ENCODE measurements at places on chromosomes 16 and 17.

DNA sequence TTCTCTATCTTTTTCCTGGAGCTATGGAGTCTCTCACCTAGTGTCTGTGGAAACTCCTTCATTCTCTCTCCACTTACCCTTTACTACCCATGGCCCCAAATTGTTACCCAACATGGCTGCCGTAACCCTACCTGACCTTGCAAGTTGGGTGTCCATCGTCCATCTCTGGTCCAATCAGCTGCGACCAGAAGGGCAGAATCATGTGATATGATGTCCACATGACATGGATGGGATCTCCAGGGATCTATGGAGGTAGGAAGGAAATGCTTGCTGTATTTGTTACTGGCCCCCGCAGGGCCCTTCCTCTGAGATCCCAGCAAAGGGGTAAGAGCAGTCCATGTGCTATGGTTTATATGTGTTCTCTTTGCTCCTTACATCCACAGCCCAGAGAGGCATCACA lies 8.0 kb upstream of the DRC7 start:
- H3K27ac ChIP-seq = no peak overlapping the region
- no peak overlapping the region for H3K4me3 ChIP-seq
- H3K4me1 ChIP-seq = peaks cover 5% of the 10 kb centered on the region
- H3K36me3 ChIP-seq = no peaks in the 10 kb centered on the region

DNA sequence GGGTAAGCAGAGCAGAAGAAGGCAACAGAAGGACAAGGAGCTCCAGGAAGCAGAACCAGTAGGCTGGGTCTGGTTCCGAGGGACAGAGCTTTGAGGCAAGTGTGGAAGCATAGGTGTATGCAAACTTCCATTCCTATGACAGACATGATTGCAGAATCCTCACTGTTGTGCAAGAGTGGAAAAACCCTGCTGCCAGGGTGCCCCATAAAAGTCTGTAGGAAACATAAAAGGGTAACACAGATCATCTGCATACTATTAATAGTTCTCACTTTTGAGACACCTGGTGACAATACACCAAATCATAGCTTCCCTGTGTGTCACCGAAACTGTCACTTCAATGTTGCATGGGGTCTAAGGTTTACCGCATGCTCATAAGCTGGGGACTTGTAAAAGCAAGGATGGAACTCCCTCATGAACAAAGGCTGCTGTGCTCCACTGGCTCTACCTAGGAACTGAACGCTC lies 39.7 kb downstream of the ARHGAP17 start:
- H3K27me3 ChIP-seq = no peaks in the 10 kb centered on the region
- no peak overlapping the region for H3K4me3 ChIP-seq
- peaks cover 23% of the 10 kb centered on the region for H3K4me1 ChIP-seq
- H3K36me3 ChIP-seq = peaks cover 52% of the 10 kb centered on the region

DNA sequence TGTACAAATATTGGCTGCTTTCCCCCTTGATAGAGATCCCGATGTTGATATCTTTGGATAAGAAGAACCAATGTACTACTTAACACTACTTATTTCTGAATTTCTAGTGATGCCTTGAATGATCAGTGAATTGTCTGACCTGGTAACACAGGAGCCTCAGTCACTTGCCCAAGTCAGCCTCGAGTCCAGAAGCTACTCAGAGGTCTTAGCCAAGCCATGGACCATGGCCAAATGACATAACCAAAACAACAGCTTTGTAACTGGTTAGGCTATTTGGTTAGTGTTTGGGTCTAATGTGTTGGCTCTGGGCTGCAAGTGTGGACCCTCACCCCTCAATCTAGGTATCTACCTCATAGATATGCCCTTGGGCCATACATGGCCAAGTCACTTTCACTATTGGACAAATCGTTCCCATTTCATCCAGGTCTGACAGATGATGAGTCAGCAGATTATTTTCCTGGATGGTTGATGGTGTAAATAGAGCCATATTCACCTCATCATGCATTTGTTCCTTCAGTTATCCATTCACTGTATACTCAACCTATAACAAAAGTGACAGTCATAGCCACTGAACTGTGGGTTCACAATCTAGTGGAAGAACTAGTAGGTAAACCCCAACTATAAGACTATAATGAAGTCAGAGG lies 3.5 kb downstream of the RBFOX1 start:
- peaks cover 12% of the 10 kb centered on the region for H3K4me1 ChIP-seq
- DNase-seq = no peak
- no peaks in the 10 kb centered on the region for H3K36me3 ChIP-seq
- no peak overlapping the region for H3K4me3 ChIP-seq
- H3K27me3 ChIP-seq = no peaks in the 10 kb centered on the region

GRCh38 chr17:42695500-42695899 lies 13.2 kb downstream of the CNTNAP1 start:
- H3K36me3 ChIP-seq = peaks cover 46% of the 10 kb centered on the region
- no peak overlapping the region for H3K27ac ChIP-seq
- DNase-seq = no peak

GRCh38 chr17:2053380-2054261 lies 1.3 kb upstream of the HIC1 start:
- H3K36me3 ChIP-seq = peaks cover 5% of the 10 kb centered on the region
- peak; percentile 84 for DNase-seq
- peaks cover 43% of the 10 kb centered on the region for H3K4me1 ChIP-seq
- peaks cover 58% of the 10 kb centered on the region for H3K27me3 ChIP-seq

GRCh38 chr16:53803998-53804397 lies 100.0 kb downstream of the FTO start:
- H3K36me3 ChIP-seq = no peaks in the 10 kb centered on the region
- H3K4me1 ChIP-seq = no peaks in the 10 kb centered on the region
- no peak overlapping the region for H3K4me3 ChIP-seq
- no peaks in the 10 kb centered on the region for H3K27me3 ChIP-seq

DNA sequence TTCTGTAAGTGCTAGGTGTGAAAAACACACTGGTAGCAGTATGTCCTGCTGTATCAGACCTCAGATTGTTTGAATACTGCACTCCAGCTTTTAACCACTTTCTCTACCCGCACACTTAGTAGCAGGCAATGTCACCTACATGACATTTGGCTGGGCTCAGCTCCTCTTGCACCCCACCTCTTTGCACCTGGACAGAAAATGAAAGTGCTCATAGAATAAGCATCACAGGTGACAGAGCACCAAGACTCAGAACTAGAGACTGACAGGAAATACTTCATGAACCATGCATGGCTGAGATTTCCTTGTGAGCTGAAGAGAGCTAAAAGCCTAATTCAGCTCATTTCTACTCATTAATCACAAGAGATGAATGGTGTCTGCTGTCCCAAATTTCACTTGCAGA lies 1014.2 kb upstream of the CDH8 start:
- H3K36me3 ChIP-seq = no peaks in the 10 kb centered on the region
- H3K4me3 ChIP-seq = no peak overlapping the region
- no peak for DNase-seq
- no peaks in the 10 kb centered on the region for H3K27me3 ChIP-seq
- no peak overlapping the region for H3K27ac ChIP-seq

DNA sequence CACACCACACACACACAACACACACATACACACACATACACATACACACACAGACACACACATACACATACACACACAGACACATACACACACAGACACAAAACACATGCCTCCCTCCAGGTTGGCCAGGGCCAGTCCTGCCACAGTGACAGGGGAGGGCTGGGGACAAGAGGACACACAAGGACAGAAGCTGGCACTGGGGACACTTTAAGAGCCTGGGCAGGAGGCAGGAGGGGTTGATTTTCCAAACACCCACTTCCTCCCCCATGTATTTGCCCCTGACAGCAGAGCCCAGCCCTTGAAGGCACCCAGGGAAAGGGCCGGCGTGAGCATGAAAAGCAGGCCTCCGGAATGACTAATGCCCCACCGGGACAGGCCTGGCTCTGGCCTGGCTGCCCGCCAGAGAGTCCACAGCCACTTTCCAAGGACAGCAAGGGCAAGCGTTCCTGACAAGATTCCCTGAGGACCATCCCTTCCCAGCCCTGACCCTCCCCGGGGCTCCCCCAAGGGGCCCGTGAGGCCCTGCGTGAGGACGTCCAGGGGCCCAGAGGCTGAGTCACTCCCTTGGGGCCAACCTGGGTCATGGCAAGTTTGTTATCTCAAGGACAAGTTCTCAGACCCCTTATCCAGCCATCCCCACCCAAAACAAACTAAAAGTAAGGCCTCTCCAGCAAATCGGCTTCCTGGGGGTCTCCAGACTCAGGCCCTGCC lies 235.6 kb downstream of the ZNF423 start:
- H3K36me3 ChIP-seq = peaks cover 21% of the 10 kb centered on the region
- no peaks in the 10 kb centered on the region for H3K27me3 ChIP-seq
- DNase-seq = peak; percentile 64
- peaks cover 25% of the 10 kb centered on the region for H3K4me1 ChIP-seq
- H3K27ac ChIP-seq = peak overlapping the region; percentile 31

GRCh38 chr16:57653936-57654335 lies 14.2 kb upstream of the ADGRG3 start:
- peaks cover 9% of the 10 kb centered on the region for H3K4me1 ChIP-seq
- no peaks in the 10 kb centered on the region for H3K36me3 ChIP-seq
- peaks cover 3% of the 10 kb centered on the region for H3K27me3 ChIP-seq
- H3K27ac ChIP-seq = no peak overlapping the region
- DNase-seq = no peak

GRCh38 chr17:9192010-9192409 lies 170.7 kb downstream of the NTN1 start:
- no peaks in the 10 kb centered on the region for H3K36me3 ChIP-seq
- no peak overlapping the region for H3K27ac ChIP-seq
- peaks cover 23% of the 10 kb centered on the region for H3K4me1 ChIP-seq
- no peak overlapping the region for H3K4me3 ChIP-seq

- peaks cover 11% of the 10 kb centered on the region for H3K4me1 ChIP-seq
- no peak for DNase-seq
- H3K36me3 ChIP-seq = no peaks in the 10 kb centered on the region
- no peak overlapping the region for H3K4me3 ChIP-seq
Observed at GRCh38 chr17:73787076-73788059, 143.1 kb upstream of the SDK2 start.

DNA sequence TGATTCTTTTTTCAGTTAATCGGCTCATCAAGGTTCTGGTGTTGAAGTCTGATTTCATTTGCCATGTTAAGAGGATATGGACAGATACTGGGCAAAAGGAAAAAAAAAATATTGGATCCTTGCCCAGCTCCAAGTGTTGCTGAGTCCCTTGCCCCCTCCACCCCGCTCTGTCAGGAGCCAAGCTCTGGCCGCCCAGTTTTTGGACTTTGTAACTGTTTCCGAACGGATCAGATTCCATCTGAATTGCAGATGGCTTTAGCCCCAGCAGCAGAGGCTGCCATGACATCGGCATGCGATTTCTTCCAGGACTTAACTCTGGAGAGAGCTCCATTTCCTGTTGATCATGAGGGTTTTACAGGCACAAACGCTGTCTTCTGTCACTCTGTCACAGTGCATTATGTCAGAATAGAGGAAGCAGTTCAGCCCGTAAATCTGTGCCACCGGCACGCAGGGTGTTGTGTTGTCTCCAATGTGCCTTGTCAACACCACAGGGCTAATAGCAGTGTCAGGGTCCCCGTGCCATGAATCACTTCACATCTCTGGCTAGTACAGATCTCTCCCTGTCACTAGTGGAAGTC lies 615.6 kb downstream of the MAF start:
- H3K27me3 ChIP-seq = no peaks in the 10 kb centered on the region
- H3K4me3 ChIP-seq = no peak overlapping the region
- peaks cover 29% of the 10 kb centered on the region for H3K4me1 ChIP-seq
- peak overlapping the region; percentile 77 for H3K27ac ChIP-seq
- no peaks in the 10 kb centered on the region for H3K36me3 ChIP-seq

GRCh38 chr17:64005734-64006167 lies 7.6 kb downstream of the PRR29 start:
- peak overlapping the region; percentile 92 for H3K27ac ChIP-seq
- DNase-seq = no peak
- H3K27me3 ChIP-seq = no peaks in the 10 kb centered on the region

- H3K27me3 ChIP-seq = no peaks in the 10 kb centered on the region
- no peak for DNase-seq
- no peak overlapping the region for H3K4me3 ChIP-seq
- H3K4me1 ChIP-seq = peaks cover 6% of the 10 kb centered on the region
- H3K36me3 ChIP-seq = peaks cover 12% of the 10 kb centered on the region
- H3K27ac ChIP-seq = no peak overlapping the region
Observed at GRCh38 chr17:35708951-35709350, 22.5 kb upstream of the RASL10B start.

- DNase-seq = no peak
- no peak overlapping the region for H3K27ac ChIP-seq
- no peaks in the 10 kb centered on the region for H3K4me1 ChIP-seq
- no peak overlapping the region for H3K4me3 ChIP-seq
- peaks cover 2% of the 10 kb centered on the region for H3K27me3 ChIP-seq
Observed at GRCh38 chr16:25093208-25094061, 18.1 kb upstream of the LCMT1 start.

DNA sequence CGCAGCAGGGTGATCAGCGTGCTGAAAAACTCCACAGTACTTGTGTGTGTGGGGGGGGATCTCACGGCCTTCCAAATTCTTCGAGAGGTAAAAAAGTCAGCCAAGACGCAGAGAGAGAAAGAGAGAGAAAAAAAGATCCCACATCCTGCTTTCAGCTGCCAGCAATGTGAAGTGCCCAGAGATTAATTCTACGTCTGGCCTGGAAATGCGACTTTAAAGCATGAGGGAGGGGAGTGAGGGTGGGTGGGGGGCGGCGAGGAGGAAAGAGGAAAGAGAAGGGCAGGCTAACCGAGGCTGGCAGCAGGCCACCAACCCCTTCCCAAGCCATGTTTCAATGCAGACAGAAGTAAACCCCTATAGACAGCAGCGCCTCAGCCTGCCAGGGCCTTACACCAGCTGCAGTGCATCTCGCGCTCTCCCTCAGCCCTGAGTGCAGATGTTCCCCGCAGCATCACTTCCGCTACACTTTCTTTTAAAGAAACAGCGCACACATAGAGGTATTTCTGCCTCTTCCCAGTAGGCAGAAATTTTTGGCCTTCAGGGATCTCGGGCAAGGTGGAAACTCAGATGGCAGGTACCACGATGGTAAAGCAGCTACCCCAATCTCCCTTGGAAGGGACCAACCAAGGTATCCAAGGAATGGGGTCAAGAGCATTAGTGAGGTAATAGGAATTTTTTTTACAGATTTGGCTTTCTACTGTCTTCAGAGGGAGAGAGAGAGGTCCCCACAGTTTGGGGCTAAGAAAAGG lies 87.8 kb downstream of the SMG6 start:
- DNase-seq = peak; percentile 99
- H3K4me1 ChIP-seq = peaks cover 44% of the 10 kb centered on the region
- H3K36me3 ChIP-seq = peaks cover 2% of the 10 kb centered on the region
